Activated CD4-positive, alpha-beta T cell treated with anti-CD3 and anti-CD28 coated beads for 36 hours (primary cell): ENCODE measurements at places on chromosomes 1 and 21. TPM values are rescaled to one million over a fixed set of nuclear protein-coding genes. Genes with fewer than 3 reads are reported as not detected.

The OR2L13 gene
- not detected for total RNA-seq

The KRTAP13-2 gene
- total RNA-seq = not detected

The ADGRL4 gene
- not detected for total RNA-seq

DNA sequence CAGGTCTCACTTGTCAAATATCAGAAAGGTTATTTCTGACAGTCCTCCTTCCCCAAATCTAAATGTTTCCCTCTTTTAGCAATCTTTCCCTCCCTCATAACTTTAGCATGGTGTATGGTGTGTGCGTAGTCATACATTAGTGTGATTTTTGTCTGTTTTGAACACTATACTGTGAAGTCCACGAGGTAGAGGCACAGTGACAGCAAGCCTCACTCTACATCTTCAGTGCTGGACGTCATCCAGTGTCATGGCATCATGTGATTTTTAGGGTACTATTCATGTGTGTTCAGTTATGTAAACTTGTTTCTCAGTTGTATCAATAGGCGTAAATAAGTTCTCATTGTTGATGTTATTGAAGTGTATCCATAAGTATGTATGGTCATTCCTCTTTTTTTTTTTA, 39.1 kb downstream of the DYRK1A start:
- peaks cover 86% of the 10 kb centered on the region for H3K4me1 ChIP-seq
- DNase-seq = peak; percentile 17
- peaks cover 24% of the 10 kb centered on the region for H3K36me3 ChIP-seq
- peak overlapping the region; percentile 5 for H3K27ac ChIP-seq

DNA sequence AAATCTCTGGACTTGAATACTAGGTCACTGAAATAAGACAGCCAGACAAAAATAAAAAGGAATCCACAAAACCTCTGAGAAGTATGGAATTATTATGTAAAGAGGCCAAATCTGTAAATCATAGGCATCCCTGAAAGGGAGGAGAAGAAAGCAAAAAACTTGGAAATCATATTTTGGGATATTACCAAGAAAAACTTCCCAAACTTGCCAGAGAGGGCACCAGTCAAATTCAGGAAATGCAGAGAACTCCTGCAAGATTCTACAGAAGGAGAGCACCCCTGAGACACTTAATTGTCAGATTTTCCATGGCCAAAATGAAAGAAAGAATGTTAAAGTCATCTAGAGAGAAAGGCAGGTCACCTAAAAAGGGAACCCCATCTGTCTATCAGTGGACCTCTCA, 862.3 kb upstream of the PRMT6 start:
- no peaks in the 10 kb centered on the region for H3K36me3 ChIP-seq
- DNase-seq = no peak
- no peaks in the 10 kb centered on the region for H3K4me1 ChIP-seq
- H3K27me3 ChIP-seq = no peaks in the 10 kb centered on the region

GRCh38 chr1:93435443-93435842, 12.5 kb upstream of the FNBP1L start:
- H3K27ac ChIP-seq = no peak overlapping the region
- H3K4me3 ChIP-seq = no peak overlapping the region
- peaks cover 2% of the 10 kb centered on the region for H3K27me3 ChIP-seq
- no peaks in the 10 kb centered on the region for H3K4me1 ChIP-seq
- DNase-seq = no peak

GRCh38 chr1:21586846-21587601, 77.8 kb downstream of the ALPL start:
- H3K27me3 ChIP-seq = peaks cover 12% of the 10 kb centered on the region
- no peaks in the 10 kb centered on the region for H3K36me3 ChIP-seq
- H3K4me1 ChIP-seq = peaks cover 5% of the 10 kb centered on the region
- no peak for DNase-seq
- no peak overlapping the region for H3K4me3 ChIP-seq

GRCh38 chr1:30756545-30757351, 826 bp downstream of the LAPTM5 start:
- H3K36me3 ChIP-seq = peaks cover 26% of the 10 kb centered on the region
- DNase-seq = peak; percentile 84
- peak overlapping the region; percentile 99 for H3K27ac ChIP-seq
- H3K4me3 ChIP-seq = peak overlapping the region; percentile 92

GRCh38 chr1:112395821-112396652, at the start of gene CTTNBP2NL:
CTTNBP2NL (plus strand) TSS chr1:112396214; CDS start chr1:112416166, 19,952 bp downstream.
- peak; percentile 90 for DNase-seq
- peaks cover 14% of the 10 kb centered on the region for H3K27me3 ChIP-seq
- peak within 1 kb of the TSS; percentile 86 for H3K4me3 ChIP-seq
- peaks cover 28% of the 10 kb centered on the region for H3K4me1 ChIP-seq
- H3K36me3 ChIP-seq = no peaks in the 10 kb centered on the region

DNA sequence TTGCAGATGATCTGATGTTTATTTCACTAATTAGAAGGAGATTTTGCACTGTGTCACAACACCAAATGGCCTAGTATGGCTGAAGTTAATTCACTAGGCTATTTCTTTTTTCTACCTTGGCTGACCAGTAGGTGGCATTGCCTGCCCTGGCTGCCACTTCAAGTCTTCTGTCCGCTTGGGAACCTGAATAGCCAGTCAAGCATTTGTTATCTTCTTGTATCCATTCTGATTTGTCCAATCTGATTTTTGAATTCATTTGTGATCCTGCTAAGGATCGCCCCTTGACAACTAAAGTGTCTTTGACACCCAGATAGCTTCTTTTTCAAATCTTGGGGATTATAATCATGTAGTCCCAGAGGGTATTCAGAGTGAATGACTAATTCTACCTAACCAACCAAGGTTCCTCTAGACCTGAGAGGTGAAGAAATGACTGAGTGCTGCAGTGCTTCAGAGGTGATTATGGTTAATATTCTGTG, 99.4 kb downstream of the GIPC2 start:
- DNase-seq = peak; percentile 60
- peaks cover 17% of the 10 kb centered on the region for H3K4me1 ChIP-seq
- H3K36me3 ChIP-seq = no peaks in the 10 kb centered on the region
- H3K27ac ChIP-seq = no peak overlapping the region
- no peak overlapping the region for H3K4me3 ChIP-seq
- H3K27me3 ChIP-seq = peaks cover 2% of the 10 kb centered on the region

DNA sequence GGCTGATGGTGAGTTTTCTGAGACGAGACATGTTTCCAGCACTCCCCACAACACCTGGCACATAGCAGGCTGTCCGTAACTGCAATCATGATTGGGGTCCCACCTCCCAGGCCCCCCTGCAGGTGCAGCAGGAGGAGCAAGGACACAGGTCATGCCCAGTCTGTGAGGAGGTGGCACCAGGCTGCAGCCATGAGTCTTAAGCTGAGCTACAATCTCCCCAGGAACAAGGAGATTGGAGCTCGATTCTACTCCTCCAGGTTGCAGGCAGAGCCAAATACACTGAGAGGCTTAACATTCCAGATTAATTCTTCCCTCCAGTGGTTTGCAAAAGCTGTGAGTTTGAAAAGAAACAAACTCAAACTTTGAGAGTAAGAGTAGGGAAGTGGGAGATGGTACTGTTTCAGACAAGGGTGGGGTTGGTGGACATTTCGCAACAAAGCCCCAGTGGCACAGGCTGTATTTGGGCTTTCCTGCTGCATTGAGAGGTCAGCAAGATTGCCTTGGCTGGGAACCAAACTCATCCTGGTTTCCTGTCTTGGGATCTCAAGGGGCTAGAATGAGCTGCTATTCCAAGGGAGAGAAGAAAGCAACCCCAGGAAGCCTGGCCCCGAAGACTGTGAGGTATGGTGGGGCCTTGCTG, 64.8 kb upstream of the GALNT2 start:
- no peaks in the 10 kb centered on the region for H3K4me1 ChIP-seq
- no peaks in the 10 kb centered on the region for H3K36me3 ChIP-seq
- no peak overlapping the region for H3K4me3 ChIP-seq
- peaks cover 3% of the 10 kb centered on the region for H3K27me3 ChIP-seq

GRCh38 chr1:29756901-29757725, 520.8 kb downstream of the PTPRU start:
- DNase-seq = no peak
- no peaks in the 10 kb centered on the region for H3K36me3 ChIP-seq
- no peak overlapping the region for H3K27ac ChIP-seq
- H3K27me3 ChIP-seq = peaks cover 7% of the 10 kb centered on the region
- H3K4me3 ChIP-seq = no peak overlapping the region

GRCh38 chr1:212512816-212513559, 80.3 kb downstream of the NENF start:
- H3K4me3 ChIP-seq = no peak overlapping the region
- no peak overlapping the region for H3K27ac ChIP-seq
- no peaks in the 10 kb centered on the region for H3K36me3 ChIP-seq

- H3K4me1 ChIP-seq = no peaks in the 10 kb centered on the region
- no peak for DNase-seq
- no peak overlapping the region for H3K4me3 ChIP-seq
- H3K27me3 ChIP-seq = no peaks in the 10 kb centered on the region
Measured at GRCh38 chr21:42665026-42665425, 11.6 kb downstream of the PDE9A start.

GRCh38 chr1:93051961-93052360, 27.1 kb upstream of the MTF2 start:
- no peaks in the 10 kb centered on the region for H3K27me3 ChIP-seq
- no peaks in the 10 kb centered on the region for H3K36me3 ChIP-seq
